K562 (cell line): ENCODE measurements at places on chromosomes 13 and 19.
A peak's percentile ranks its signal among the peaks of the same experiment; 100 is the strongest.

- DNase-seq: no peak
These were observed 5.3 kb upstream of the GPR183 start for GRCh38 chr13:99312493-99312883.

GRCh38 chr13:27549406-27549981 lies 70.8 kb downstream of the LNX2 start:
- no peak for DNase-seq

DNA sequence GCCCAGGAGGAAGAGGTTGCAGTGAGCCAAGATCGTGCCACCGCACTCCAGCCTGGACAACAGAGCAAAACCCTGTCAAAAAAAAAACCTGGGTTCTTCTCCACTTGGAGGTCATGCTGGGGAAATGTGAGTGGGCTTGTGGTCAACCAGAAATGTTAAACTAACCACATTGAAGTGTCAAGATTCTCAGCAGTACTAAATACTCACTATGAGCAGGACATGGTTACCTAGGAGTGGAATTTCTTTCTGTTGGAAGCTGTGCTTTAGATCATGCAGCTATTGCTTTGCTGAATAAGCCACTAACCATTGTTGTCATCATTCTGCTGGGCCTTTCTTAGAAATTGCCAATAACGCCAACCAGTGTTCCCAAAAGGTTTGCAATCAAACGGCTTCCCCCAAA lies 253.3 kb upstream of the TSHZ3 start:
- DNase-seq: no peak

- no peak for DNase-seq
These were observed 937 bp upstream of the SPRY2 start for GRCh38 chr13:80341756-80342370.

- no peak for DNase-seq
These were observed 4.8 kb downstream of the LILRB5 start for GRCh38 chr19:54252243-54252642.

GRCh38 chr13:30340331-30341250 lies 33.2 kb upstream of the KATNAL1 start:
- peak; percentile 67 for DNase-seq

- DNase-seq: peak; percentile 17
These were observed 135.2 kb downstream of the TSHZ3 start for GRCh38 chr19:31214086-31214485.

GRCh38 chr19:51687791-51688670 lies 5.1 kb upstream of the SPACA6 start:
- peak; percentile 41 for DNase-seq

GRCh38 chr19:2715470-2716274 lies 5.5 kb downstream of the DIRAS1 start:
- DNase-seq: no peak

DNA sequence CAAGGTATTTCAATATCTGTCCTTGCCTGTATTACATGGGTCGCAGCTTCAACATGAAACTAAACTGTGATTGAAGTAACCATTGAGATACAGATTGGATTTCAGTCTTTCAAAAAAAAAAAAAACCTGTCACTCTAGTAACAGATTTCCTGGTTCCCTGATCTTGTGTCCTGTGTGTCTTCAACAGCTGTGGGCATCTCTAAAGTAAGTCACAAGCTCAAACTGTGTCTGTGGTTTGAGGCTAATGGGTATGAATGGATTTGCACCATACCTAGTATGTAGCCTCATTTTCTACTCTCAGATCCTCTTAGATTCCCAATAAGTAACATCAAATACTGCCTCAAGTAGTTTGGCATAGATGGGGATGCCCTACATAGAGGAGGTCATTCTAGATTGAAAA lies 300.1 kb downstream of the COG6 start:
- no peak for DNase-seq

DNA sequence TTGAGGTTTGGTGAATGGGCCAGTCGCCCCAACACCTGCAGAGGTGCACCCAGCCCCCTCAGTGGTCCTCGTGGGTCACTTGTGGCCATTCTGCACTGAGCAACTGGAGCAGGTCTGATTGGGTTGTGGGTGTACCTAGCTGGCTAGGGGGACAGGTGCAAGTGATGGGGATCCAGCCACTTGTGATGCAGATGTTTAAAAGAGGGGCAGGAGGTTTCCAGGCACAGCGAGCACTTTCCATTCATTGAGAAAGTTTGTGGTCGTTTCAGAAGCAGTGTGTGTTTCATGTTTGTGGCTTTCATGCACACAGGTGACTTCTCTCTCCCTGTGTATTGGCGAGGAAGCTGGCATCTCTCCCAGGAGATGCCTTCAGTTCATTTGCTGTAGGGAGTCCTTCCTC lies 34.7 kb downstream of the TSSK6 start:
- no peak for DNase-seq

GRCh38 chr19:41296433-41296871 lies 13.5 kb upstream of the CCDC97 start:
- DNase-seq: no peak

DNA sequence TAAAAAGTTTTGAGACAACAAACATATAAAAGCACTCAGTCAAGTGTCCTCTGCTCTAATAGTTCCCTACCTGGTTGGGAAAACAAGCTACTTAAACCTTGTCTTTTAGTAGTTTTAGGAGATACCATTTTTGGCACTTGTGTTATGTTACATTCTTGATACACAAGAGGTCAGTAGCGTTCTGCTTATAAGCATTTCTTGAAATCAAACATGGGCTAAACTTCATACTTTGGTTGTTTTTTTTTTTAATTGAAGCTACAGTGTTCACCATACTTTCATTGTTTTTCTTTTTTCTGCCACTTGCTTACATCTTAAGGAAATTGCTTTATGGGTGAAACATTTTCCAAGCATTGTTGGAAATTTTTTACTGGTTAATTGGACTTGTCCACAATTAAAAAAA lies 12.9 kb downstream of the NHLRC3 start:
- DNase-seq: no peak

- DNase-seq: no peak
These were observed 291.6 kb upstream of the ARGLU1 start for GRCh38 chr13:106859533-106859904.

DNA sequence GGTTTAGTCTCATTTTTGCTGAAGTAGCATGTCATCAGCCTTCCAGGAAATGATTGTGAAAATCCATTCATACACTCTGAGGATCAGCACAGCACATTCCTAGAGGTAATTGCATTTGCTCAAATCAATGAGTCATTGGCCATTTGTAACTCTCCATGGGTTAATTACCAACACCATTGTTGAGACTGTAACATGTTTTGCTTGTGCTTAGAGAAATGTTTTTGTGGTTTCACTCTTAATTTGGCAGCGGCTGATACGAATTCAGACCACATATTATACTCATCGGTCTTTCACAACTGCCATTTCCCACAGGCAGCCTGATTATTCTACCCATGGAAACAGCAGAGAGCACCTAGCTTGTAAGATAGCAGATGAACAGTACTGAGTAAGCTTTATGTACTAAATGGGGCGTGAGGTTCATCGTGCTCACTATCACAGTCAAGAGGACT lies 110.3 kb downstream of the NHLRC3 start:
- no peak for DNase-seq

DNA sequence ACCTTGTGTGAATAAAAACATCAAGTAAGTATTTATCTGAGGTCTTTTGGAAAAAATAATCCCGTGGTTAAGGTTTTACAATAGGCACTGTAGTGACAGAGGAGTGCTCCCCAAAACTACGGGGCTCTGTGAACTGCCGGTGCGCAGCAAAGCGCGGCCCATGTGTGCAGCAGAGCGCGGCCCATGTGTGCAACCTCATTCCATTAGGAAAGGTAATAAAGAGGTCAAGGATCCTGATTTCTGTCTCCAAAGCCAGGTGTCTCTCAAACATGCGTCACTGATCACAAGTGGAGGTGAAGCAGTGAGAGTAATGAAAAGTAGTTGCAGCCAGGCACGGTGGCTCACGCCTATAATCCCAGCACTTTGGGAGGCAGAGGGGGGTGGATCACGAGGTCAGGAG lies 58.7 kb downstream of the MRPL57 start:
- no peak for DNase-seq

DNA sequence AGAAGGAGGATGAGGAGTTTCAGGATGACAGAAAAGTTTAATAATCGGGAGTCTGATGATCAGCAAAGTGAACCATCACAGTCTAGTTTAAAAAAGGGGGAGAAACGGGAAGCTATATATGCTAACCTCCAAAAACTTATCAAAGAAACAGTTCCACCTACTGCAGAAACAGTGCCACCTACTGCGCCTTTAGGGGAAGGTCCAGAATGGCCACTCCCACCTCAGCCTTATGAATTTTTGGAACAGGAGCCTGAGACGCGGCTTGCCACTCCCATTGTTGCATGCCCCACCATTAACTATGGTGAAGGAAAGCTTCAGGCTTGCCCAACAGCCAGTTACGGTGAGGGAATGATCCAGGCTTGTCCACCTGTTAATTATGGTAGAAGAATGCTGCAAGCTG lies 929.0 kb downstream of the SLITRK6 start:
- DNase-seq: no peak

DNA sequence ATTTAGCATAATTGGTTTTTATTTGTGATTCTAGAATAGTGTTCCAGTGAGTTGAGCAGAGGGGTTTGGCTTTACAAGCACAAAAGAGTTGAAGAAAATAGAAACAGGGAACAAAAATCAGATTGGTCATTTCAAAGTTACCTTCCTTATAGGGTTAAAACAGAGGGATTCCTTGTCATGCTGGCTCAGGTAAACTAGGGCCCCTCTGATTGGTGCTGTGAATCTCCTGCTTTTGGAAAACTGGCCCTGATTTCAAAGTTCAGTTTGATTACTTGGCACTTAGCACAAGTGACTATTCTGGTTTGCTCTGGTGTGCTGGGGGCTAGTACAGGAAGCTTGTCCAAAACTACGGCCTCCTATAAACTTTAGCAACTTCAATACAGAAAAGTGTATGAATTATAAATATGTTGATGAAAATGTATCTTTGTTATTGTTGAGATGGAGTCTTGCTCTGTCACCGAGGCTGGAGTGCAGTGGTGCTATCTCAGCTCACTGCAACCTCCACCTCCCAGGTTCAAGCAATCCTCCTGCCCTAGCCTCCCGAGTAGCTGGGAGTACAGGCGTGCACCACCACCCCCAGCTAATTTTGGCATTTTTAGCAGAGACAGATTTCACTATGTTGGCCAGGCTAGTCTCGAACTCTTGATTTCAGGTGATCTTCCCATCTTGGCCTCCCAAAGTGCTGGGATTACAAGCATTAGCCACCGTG lies 1.9 kb upstream of the MRPS31 start:
- DNase-seq: no peak

GRCh38 chr19:49875857-49876421 lies 1.2 kb downstream of the AKT1S1 start:
- peak; percentile 59 for DNase-seq

DNA sequence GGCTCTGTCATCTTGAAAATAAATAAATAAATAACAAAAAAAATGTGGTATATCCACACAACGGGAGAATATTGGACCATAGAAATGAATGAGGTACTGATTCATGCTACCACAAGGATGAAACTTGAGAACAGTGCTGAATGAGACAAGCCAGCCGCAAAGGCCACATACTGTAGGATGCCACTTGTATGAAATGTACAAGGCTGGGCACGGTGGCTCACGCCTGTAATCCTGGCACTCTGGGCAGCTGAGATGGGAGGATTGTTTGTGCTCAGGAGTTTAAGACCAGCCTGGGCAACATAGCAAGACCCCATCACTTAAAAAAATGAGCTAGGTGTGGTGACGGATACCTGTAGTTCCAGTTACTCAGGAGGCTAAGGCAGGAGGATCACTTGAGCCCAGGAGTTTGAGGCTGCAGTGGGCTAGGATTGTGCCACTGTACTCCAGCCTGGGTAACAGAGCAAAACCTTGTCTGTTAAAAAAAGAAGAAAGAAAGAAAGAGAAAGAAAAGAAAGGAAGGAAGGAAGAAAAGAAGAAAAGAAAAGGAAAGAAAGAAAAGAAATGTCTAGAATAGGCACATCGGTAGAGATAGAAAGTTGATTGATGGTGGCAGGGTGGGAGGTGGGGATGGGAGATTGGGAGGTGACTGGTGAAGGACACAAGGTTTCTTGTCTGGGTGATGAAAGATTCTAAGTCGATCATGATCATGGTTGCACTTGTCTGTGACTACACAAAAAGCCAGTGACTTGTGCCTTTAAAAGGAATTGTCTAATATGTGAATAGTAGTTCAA lies 20.3 kb downstream of the HPN start:
- no peak for DNase-seq

GRCh38 chr19:53357821-53358581 lies 7.5 kb upstream of the ZNF525 start:
- DNase-seq: peak; percentile 60

DNA sequence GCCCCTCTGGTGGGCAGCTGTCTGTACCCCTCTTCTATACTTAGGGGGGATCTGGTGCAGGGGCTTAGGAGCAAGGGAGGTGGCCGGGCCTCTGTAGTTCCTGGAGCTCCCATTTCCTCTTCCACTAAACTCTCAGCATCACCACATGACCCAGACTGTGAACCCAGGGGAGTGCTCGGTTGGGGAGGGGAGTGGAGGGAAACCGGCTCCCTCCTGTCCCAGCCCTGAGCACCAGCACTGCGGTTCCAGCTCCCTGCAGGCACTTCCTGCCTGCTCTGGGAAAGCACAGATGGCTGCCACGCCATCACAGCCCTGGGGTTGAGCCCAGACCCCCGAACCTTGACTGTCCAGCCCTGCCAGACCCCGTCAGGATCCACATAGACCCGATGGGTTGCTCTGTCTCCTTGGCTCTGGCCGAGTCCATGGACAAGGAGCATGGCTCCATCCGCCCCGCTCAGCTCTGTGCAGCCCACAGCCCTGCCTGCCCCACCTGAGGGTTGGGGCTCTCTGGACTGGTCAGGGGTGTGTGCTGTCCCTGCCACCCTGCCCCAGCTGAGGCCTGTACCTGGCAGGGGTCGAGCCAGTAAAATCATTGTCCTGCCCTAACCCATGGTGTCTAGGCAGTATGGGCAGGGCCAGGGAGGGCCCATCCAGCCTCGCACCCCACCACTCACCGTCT lies 36.0 kb upstream of the SLC7A10 start:
- DNase-seq: no peak

- no peak for DNase-seq
These were observed 413.8 kb downstream of the GPC6 start for GRCh38 chr13:93640452-93640851.

- DNase-seq: no peak
These were observed 152.2 kb upstream of the RFC3 start for GRCh38 chr13:33665626-33666175.

GRCh38 chr19:28939236-28939635 lies 273.7 kb downstream of the UQCRFS1 start:
- no peak for DNase-seq

GRCh38 chr13:41490371-41491015 lies 33.1 kb downstream of the RGCC start:
- no peak for DNase-seq

- DNase-seq: no peak
These were observed 34.8 kb upstream of the DPRX start for GRCh38 chr19:53597023-53597422.

- no peak for DNase-seq
These were observed at the start of gene TMPRSS9 for GRCh38 chr19:2359992-2360685. Gene TMPRSS9, plus strand, starts transcription at chr19:2360265. Its CDS starts 29,521 bp downstream, at chr19:2389786.

GRCh38 chr13:99548448-99548847 lies 47.2 kb downstream of the TM9SF2 start:
- DNase-seq: no peak

- DNase-seq: no peak
These were observed 16.2 kb downstream of the CCDC97 start for GRCh38 chr19:41325947-41326706.
